ENCODE measurements at places on chromosomes 11 and 22.
A peak's percentile ranks its signal among the peaks of the same experiment; 100 is the strongest.

DNA sequence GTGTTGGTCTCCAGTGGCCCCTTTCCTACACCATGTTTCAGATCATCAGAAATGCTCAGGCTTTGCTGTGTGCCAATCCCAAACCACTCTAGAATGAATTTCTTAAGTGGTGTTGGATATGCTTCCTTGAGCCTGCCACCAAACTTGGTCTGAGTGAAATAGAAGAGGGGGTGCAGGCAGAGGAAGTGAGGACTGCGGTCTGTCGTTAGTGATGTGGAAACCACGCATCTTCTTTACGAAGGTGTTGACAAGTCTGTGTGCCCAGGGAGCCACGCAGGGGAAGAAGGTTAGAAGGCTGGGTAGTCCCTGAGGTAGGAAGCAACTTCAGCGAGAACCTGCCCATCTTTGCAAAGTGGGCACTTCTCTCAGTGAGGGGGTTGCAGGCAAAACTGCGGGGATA, 187.4 kb upstream of the NAV2 start:
- no peak for DNase-seq

DNA sequence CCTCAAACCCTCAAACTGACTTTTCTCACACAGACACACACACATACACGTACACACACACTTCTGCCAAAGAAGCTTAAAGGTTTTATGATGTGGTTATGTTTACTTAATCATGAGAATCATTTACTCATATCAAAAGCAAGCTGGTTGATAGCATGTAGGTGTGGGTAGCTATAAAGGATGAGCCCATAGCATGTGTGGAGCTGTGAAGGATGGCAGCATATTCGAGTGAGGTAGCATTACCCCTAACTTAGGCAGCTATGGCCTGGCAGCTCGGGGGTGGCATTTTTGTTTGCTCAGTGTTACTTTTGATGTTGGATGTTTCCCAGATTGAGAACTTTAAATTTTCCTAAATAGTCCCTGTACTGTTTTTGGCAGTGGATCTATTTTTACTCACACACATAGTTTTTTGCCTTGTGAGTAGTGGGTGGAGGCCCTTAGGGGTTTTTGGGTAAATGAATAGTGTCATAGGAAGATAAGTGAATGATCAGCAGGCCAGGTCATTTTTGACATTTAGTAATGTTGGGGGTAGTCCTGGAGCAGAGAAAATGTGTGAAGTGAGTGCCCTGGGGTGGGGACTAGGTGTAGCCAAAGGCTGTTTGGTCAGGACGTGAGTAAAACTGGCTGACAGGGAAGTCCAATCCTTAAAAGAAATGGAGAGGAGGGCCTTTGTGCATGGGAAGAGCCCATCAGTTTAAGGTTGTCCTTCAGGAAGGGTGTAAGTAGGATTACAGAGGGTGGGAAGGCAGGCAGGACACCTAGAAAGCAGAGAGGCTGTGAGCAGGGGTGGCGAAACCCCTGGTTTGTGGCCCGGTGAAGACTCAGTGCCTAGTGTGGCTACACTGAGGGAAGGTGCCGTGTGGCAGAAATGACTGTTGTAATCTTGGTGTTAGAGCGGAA, 7.1 kb downstream of the YWHAH start:
- DNase-seq, result no peak

DNA sequence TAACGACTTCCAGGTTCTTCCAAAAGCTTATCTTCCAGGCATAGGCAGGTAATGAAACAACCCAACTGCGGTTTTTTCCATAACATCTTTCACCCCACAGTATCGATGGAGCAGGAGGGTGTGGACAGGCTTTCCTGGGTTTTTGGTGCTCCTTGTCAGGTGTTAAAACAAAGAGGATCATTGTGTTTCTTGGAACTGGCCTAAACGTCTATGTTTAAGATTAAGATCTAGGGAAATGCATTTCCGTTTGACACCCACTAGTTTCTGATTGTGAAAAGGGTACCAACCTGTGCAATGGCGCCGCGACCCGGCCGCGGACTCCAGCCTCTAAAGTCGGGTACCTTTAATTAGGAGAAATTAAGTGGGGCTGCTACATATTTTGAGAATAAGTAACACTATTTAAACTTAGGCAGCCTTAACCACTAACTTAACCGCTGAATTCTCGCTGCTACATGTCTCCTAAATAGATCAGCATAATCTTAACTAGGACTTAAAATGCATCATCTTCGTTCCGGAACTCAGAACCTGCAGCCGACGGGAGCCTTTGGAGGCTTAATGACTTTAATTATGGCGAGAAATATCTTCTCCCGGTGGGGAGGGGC, 31.5 kb downstream of the C22orf31 start:
- no peak for DNase-seq

GRCh38 chr22:32764330-32765131, 37.0 kb upstream of the TIMP3 start:
- DNase-seq, result peak; percentile 80

DNA sequence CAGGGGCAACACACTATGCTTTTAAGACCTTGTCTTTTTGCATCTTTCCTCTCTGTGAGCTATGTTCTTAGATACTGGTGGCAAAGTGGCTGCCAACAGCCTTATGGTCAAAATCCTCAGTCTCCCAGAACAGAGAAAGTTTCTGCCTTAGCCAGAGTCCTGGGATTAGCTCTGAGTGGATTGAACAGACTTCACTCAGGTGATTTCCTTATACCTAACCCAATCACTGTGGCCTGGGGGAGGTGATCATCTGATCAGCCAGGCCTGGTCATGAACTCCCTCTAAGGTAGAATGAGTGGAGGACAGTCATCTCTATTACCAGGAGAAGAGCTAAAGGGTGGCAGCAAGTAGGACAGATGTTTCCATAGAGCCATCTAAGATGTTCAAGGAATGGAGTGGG, 218.5 kb upstream of the E2F8 start:
- DNase-seq, result no peak

DNA sequence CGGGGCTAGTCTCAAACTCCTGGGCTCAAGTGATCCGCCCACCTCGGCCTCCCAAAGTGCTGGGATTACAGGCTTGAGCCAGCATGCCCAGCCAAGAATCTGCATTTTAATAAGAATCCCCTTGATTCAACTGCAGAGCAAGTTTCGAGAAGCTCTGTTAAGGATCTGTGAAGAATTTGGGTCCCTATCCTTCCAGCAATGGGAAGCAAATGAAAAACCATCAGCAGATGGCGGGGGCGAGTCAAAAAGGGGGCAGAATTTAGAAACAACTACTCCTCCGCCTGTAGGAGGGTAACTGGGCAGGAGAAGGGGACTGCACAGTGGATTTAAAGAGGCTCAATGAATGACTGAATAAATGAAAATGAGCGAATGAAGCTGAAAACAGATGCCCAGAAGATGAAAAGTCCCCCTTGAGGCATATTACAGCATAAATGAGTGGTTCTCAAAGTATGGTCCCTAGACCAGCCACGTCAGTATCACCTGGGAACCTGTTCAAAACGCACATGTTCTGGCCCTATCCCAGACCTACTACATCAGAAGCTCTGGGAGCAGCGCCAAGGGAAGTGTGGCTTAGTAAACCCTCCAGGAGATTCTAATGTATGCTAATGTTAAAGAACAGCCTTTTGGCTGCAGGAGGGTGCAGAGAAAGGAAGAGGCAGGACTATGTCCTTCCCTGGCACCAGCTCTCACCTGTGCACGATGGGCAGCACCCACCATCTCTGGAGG, 15.0 kb downstream of the VWCE start:
- no peak for DNase-seq

Measured in NCI-H82 (cell line).